ENCODE measurements at places on chromosomes 5 and 9.

GRCh38 chr5:103295871-103296270, 37.3 kb downstream of the MACIR start:
- no peak for DNase-seq

DNA sequence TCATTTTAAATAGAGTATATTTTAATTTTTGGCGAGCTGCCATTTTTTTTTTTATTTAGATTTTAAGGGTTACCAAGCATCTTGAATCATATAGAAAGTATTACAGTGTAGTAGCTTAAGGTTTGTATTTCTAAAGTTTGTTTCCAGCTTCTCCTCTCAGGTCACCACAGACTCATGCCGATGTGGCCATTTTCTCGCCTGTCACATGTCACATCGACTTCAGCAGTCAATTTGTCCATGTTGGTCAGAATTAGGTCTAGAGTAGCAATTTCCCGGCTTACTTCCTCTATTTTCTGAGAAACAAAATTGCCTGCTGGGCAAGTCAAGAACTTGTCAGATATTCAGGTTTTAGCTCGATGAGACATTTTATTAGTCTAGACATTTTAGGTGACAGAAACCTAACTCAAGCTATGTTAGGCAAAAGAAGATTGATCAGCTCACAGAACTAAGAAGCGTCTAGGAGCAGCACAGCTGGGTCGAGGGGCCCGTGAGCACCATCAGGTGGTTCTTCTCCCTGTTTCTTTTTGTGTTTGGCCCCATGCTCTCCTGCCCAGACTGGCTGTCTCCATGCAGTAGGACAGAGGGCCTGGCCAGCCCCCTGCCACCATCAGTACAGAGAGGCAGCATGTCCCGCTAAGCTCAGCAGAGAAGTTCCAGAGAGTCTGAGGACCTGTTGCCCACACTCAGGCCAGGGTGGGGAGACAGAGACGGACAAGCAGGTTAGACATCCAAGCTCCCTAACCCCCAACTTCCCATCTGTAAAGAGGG, 48.4 kb upstream of the AFAP1L1 start:
- DNase-seq = no peak

- DNase-seq = no peak
These were observed 44.3 kb downstream of the PSD2 start for GRCh38 chr5:139839918-139840317.

- no peak for DNase-seq
These were observed 7.4 kb downstream of the CTNNA1 start for GRCh38 chr5:138760448-138761110.

- no peak for DNase-seq
These were observed 4.3 kb upstream of the DRD1 start for GRCh38 chr5:175448276-175448675.

DNA sequence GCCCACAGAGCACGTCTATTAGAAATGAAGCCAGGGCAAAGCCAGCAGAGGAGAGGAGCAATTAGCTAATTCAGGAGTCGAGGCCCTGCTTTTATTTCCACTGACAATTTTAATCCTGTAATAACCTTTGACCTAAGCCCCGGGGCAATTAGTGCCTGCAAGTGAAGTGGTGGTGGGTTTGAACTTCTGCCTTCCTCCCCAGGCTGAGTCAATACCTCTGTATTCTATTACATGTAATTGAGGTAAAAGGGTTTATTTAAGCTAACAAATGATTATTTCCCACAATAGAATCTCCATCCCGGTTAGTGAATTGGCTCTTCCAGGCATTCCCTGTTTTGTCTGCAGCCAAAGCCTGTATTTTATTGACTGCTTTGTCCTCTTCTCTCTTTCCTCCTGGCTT, 49.9 kb downstream of the FGF18 start:
- DNase-seq = no peak

GRCh38 chr9:25702536-25702935, 24.3 kb upstream of the TUSC1 start:
- DNase-seq = no peak

GRCh38 chr9:22469928-22470544, 23.4 kb downstream of the DMRTA1 start:
- DNase-seq = peak; percentile 9

DNA sequence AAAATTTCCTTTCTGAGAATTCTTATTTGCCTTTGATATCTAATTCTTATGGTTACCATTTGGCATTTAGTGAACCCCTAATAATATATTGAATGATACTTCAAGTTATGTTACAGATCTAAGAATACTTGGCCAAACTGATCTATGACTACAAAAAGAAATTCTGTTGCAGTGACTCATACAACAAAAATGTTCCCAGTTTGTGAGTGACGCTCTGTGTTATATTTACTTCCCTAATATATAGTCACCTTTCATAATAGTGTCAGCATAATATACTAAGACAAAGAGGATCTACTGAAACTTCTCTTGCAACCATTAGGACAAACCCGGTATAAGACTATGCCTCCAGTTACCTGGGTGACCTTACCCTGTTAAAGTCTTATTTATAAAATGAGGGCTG, 216.9 kb upstream of the TLX3 start:
- DNase-seq = no peak

DNA sequence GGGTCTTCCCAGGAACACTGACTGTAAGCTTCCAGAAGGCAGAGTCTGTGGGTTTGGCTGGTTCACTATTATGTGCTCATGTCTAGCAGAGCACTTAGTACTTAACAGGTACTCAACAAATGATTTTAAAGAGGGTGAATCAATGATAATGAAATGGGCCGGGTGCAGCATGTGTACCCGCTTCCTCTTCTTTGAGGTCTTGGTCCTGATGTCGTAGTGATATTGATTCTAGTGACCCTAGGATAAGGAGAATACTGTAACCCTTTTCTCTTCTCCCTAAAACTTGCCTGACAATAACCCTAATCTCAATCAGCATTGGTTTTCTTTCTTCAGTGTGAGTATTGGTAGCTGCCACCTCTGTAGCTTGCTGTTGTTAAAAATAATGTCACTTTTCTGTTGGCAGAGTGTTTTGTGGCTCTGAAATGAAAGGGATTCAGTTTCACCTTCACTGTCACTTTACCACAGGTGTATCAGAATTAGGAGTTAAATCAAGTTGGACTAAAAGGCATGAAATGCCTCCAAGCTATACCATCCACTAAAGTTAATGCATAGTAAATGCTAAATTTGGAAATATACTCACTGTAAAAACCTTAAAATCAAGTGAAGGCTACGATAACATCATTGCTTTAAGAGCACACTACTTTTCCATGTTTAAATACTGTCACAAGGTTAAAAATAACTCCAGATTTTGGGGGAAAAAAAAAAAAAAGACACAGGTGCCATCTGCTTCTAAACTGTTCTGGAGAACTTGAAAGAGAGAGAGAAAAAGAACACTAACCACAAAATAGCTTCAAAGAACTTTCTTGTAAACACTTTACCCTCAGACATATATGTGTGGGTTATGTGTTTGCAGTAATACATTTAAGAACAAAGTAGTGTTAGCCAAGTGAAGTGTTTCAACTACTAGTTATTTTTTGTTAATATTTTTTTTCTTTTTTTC, 6.0 kb downstream of the CAMK4 start:
- no peak for DNase-seq

GRCh38 chr9:85726737-85727136, 15.0 kb downstream of the AGTPBP1 start:
- no peak for DNase-seq

DNA sequence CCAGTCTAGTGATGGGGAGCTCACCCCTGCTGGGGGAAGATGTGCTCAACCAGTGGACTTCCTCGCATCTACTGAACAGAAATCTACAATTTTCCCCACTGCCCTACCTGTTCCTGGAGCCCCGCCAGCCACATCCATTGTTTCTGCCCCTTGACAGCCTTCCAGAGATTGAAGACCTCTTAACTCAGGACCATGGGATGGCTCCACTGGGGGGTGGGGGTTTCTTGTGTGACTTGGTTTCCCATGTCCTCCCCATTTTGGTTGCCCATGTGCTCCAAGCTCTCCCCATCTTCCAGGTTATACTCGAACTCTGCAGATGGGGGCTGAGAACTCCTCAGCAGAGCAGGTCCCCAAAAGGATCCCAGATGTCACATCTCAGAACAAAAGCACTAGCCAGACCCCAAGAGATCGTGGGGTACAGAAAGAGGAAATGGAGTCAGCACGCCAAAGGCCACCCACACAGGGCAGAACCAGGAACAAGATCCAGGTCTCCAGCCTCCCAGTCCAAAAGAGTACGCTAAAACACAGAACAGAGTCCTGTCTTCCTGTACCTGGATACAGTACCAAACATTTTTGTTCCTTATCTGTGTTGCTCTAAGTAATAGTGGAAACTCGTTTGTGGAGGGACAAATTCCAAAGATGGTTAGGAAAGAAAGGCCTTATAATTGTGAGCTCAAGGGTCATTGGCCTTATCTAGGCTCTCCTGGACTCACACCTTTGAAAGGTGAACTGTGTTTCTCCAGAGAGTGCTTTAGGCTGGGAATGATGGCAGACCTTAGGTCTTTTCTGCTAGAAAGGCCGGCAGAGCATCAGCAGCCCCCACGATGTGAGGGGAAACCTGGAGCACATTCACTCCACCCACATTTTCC, 15.8 kb downstream of the CORO2A start:
- no peak for DNase-seq

DNA sequence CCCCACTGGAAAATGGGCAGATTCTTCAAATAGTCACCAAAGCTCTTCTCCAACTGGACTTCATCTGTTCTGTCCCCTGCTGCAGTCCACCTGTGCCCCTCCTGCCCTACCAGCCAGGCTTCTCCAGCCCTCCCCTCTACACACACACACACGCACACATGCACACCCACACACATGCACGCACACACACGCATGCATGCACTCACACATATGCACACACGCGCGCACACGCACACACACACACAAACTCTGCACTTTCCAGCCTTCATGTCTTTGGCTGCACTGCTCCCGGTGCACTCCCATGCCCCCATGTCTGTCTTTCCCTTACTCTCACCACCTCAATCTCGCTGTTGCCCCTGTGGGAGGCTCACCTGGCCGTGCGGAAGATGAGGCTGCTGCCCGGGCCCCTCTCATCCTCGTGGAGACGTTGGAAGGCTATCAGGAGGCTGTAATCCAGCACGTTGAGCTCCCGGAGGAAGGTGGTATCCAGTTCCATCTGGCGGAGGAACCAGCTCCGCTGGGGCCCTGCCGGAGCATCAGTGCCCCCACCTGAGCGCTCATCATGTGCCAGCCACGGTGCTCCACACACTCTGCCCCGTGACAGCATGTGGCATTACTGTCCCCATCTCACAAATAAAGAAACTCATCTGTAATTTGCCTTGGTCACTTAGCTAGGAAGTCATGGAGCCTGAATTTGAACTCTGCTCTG, 5.7 kb downstream of the PIP5KL1 start:
- DNase-seq = no peak

- DNase-seq = no peak
These were observed 113.8 kb downstream of the MED27 start for GRCh38 chr9:131965841-131966240.

- DNase-seq = no peak
These were observed 14.9 kb downstream of the ADAMTSL1 start for GRCh38 chr9:18488886-18489285.

DNA sequence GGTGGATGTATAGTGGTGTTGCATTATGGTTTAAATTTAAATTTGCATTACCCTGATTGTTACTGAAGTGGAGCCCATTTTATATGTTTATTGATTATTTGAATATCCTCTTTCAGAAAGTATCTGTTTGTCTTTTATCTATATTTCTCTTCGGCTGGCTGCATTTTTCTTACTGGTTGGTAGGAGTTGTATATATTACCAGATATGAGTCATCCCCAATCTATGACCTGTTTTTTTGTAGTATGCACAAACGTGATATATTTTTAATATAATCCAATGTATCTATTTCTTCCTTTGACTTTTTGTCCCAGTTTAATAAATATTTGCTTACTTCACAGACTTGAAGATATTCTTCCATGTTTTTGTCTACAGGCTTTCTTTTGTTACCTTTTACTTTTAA, 29.3 kb upstream of the CAMK4 start:
- DNase-seq = no peak

DNA sequence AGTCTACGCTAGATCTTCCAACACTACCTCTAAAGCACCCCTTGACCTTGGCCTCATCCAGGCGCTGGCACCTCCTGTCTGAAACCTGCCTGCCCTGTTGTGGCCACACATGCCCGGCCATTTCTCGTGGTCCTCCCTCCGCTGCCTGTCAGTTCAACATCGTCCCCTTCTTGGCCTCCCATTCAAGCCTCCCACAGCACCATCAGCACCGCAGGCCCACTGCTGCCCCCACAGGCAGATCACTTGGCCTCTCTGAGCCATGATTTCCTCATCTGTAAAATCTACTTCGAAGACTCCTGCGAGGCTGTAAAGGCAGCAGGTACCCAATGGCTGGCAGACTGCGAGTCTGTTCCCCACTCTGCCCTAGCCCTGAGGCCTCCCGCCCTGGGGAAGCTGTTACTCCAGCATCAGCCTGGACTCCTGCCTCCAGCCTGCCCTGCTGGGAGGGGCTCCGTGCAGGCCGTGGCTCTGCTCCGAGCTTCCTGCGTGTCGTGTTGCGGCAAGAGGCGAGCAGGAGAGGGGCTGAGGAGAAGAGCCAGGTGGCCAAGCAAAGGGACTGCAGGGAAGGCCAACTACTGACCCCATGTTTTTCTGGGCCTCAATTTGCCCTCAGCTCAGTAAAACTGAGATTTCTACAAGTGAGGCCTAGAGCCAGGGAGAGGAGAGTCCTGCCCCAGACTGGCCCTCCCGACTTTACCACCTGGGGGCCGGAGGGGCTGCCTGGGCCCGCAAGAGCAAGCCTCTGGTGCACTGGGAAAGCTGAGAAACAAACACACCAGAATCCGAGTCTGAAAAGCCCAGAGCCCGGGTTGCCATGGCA, 70.5 kb upstream of the LRRTM2 start:
- DNase-seq = no peak

- no peak for DNase-seq
These were observed 8.9 kb downstream of the LCN1 start for GRCh38 chr9:135530146-135530545.

DNA sequence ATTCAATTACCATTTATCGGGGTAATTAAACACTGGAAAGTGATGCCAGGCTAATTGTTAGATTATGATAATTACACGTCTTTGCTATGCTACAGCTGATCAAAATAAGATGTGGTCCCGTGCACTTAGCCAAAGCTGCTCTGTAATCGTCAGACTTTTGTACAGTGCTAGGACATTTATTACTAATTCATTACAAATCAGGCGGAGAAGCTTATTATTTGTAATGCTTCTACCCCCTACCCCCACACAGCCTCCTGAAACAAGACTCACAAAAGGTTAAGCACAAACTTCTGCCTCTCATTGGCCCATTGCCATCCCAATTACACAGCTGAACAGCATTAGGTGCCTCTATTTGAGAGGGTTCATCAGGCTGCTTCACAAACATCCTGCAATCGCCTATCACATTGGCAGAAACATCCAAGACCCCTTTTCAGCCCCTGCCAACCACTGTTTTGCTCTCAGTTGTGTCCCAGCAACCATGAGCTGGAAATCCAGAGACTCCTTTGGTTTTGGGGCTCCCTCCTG, 232.7 kb downstream of the EFNA5 start:
- no peak for DNase-seq

Measured in H54 (cell line).